Esophagus squamous epithelium (tissue), 5 donors: ENCODE measurements at places on chromosomes 16 and 17. TPM values are rescaled to one million over a fixed set of nuclear protein-coding genes. Genes with fewer than 3 reads are reported as not detected.

DNA sequence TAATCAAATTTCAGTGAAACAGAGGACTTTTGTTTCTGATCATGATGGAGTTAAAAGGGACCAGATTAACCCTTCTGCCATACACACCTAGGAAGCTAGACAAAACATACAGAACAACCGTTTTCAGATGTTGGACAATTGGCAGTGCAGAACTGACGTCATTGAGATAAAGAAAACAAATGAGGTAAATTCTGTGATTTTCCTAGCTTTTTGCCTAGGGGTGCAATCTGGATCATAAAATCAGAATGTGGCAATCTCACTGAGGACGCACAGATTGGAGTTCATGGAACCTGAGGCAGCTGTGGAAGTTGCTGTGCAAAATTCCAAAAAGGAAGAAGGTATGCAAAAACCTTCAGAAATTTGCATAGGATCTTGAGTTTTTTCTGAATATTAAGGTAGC lies 15.0 kb upstream of the USP32 start:
- no peaks in the 10 kb centered on the region for H3K27me3 ChIP-seq
- no peak for DNase-seq
- no peak overlapping the region for H3K4me3 ChIP-seq
- no peaks in the 10 kb centered on the region for H3K36me3 ChIP-seq
- no peak overlapping the region for H3K27ac ChIP-seq

DNA sequence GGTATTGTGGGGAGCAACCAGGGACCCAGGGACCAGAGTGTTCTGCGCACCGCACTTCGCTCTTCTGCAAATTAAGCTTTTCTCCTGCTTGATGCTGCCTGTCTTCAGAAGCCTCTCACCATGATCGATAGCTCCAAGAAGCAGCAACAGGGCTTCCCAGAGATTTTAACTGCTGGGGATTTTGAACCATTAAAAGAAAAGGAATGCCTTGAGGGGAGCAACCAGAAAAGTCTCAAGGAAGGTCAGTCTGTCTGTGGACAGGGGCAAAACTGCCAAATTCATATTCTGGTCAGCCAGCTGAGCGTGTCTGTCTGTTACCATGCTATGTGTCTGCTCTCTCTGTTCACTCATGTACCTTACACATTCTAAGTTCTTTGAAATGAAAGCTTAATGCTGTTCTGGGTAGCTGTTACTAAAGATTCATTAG lies 115.7 kb downstream of the MRTFB start:
- no peaks in the 10 kb centered on the region for H3K36me3 ChIP-seq
- DNase-seq, result no peak
- no peaks in the 10 kb centered on the region for H3K27me3 ChIP-seq
- H3K27ac ChIP-seq, result peak overlapping the region; percentile 79
- peak overlapping the region; percentile 63 for H3K4me3 ChIP-seq

DNA sequence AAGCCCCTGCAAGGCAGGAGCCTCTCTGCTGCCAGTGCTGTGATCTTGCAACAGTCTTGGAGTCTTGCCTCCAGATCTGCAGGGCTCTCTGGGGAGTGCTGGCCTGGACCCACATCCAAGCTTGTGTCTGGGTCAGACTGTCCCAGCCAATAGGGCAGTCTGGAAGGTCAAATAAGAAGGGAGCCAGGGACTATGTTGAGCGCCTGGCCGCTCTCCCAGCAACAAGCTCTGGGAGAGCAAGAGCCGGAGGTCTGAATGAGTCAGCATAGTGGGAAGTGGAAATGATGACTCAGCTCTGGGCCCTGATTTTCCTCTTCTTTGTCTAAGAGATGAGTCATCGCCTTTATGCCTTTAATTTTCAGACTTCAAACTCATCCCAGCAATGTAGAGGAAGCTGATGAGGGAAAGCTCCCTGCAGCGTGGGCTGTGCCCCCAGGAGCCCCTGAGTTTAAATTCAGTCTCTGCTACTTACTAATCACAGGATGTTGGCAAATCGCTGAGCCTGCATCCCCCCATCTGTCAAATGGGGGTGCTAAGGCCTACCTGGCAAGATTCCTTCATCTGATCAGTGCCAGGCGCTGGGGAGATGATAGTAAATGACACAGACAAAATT lies 43.6 kb upstream of the HAPSTR1 start:
- H3K4me1 ChIP-seq, result peaks cover 10% of the 10 kb centered on the region
- H3K27me3 ChIP-seq, result no peaks in the 10 kb centered on the region
- H3K36me3 ChIP-seq, result no peaks in the 10 kb centered on the region

GRCh38 chr17:48322060-48322459 lies 108.0 kb downstream of the SKAP1 start:
- H3K4me3 ChIP-seq, result no peak overlapping the region
- no peaks in the 10 kb centered on the region for H3K4me1 ChIP-seq
- no peak for DNase-seq
- H3K36me3 ChIP-seq, result no peaks in the 10 kb centered on the region
- no peak overlapping the region for H3K27ac ChIP-seq

GRCh38 chr16:12758670-12759558 lies 44.8 kb downstream of the CPPED1 start:
- no peaks in the 10 kb centered on the region for H3K27me3 ChIP-seq
- no peak for DNase-seq
- peaks cover 13% of the 10 kb centered on the region for H3K4me1 ChIP-seq
- no peak overlapping the region for H3K27ac ChIP-seq
- H3K4me3 ChIP-seq, result no peak overlapping the region

GRCh38 chr16:23052908-23053580 lies 96.2 kb downstream of the USP31 start:
- no peak for DNase-seq
- H3K4me1 ChIP-seq, result no peaks in the 10 kb centered on the region
- no peaks in the 10 kb centered on the region for H3K27me3 ChIP-seq
- H3K27ac ChIP-seq, result no peak overlapping the region

ACSM5 gene
- 1.00 TPM for total RNA-seq

SLFN13 gene
- total RNA-seq, result 7.6 TPM

PIK3R6 gene
- total RNA-seq, result 0.35 TPM

GP1BA gene
- total RNA-seq, result not detected

FGF11 gene
- total RNA-seq, result 2.7 TPM

NEK8 gene
- 2.6 TPM for total RNA-seq

GHDC gene
- 5.5 TPM for total RNA-seq

EPN2 gene
- total RNA-seq, result 58.8 TPM
